ENCODE measurements at places on chromosomes 2 and 18.

DNA sequence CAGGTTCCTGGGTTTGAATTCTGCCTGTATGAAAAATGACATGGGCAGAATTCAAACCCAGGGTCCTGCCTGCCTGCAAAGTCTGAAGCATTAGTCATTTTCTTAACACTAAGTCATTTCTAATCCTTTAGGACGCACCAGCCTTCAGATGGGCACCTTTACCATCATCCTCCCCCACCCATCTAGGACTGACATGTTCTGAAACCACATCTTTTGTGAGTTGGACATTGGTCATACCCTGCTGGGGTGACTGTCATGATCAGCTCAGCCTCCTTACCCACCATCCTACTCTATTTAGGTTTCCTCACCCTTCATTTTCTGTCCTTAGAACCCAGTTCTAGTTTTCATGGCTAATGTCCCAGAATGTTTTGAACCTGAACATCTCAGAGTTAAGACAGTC lies 104.9 kb downstream of the TRIB2 start:
- no peak for DNase-seq

- no peak for DNase-seq
Measured at GRCh38 chr2:211867845-211868451, 670.7 kb downstream of the ERBB4 start.

DNA sequence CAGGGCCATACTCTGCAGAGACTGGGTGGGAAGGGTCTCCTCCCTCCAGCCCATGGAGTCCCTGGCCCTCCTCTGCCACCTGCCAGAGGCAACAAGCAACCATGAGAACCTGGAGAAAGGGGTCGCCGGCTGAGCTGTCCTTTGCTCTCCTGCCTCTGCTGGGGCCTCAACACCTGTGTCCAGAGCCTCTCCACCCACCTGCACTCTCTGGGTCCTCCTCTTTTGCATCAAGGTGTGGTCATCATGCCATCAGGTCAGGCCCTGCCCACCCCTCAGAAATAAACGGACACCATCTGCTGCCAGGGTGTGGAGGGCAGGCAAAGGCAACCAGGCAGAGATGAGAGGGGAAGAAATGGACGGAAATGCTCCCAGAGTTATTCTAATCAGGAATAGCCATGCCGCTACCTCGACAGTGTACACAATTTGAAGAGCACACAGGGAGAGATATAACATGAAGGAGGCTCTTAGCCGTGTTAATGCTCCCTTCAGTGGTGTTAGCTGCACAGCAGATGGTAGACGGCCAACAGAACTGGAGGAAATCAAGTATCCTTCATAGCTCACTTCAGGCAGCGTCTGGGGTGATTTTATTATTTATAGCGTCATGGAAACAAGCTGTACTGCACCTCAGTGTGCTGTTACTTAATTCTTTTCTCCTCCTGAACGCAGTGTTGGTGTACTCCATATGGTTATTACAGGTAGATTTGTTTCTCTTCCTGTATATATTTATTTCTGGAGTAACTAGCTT lies 247.9 kb downstream of the TSN start:
- no peak for DNase-seq

DNA sequence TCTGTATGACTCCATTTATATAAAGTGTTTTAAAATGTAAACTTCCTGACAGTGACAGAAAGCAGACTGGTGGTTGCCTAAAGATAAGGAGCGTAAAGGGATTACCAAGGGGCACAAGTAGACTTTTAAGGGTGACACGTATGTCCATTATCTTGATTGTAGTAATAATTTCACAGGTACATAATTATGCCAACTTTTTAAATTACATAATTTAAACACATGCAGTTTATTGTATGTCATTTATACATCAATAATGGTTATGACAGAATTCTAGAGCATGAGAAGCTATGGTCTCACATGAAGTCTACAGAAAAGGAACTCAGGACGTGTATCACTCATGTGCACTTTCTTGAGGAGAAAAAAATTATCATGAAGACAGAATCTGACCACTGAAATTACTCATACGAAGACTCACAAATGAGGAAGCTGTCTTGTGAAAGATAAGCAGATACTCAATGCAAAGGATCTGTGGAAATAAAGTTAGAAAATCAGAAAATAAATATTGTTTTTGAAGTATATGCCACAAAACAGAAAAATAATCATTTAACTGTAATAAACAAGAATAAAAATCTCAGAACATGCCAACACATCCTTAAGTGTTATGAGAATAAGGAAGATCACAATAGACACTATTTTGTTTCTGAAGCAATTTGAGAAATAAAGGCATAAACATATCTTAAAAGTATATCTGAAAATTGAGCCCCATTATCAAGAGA lies 84.4 kb downstream of the TMEM131 start:
- DNase-seq, result no peak

DNA sequence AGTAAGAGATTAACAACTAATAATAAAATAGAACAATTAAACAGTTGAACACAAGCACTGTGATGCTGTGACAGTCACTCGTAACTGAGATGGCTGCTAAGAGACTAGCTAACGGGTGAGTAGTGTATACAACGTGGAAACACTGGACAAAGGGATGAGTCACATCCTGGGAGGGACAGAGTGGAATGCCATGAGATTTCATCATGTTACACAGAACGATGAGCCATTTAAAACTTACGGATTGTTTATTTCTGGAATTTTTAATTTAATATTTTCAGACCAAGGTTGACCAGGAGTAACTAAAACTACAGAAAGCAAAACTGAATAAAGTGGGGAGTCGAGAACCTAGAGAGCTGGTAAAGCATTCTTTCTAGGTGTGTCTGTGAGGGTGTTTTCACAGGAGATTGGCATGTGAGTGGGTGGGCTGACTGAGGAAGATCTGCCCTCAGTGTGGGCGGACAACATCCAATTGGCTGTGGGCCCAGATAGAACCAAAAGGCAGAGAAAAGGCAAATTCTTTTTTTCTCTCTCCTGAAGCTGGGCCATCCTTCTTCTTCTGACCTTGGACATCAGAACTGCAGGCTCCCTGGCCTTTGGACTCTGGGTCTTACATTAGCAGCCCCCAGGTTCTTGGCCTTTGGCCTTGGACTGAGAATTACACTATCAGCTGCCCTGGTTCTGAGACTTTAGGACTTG lies 14.6 kb downstream of the TMSB10 start:
- DNase-seq, result no peak

DNA sequence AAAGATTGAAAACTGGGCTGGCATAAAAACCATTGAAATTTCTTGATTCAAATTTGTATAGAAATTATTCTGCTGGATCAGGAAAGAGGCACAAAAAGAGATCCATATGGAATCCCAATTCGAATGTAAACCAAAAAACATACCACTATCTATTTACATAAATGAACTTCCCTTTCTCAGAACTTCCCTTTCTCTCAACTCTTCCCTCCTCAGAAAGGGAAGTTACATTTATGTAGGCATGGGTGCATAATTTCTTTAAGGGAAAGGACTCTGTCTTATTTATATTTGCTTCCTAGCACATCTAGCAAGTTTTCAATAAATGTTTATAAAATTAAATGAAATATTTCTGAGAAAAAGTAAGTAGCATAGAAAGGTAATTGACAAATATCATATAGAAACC lies 398.1 kb upstream of the ATP5MC3 start:
- DNase-seq, result no peak

Measured in activated naive CD4-positive, alpha-beta T cell (primary cell).